Stimulated activated CD4-positive, alpha-beta T cell treated with anti-CD3 and anti-CD28 coated beads, Interleukin-4, amount 100 ng/mL, for 4 hours (primary cell): ENCODE measurements at places on chromosomes 16 and 17.

GRCh38 chr16:85357323-85357722 lies 245.1 kb upstream of the CIBAR2 start:
- no peak for DNase-seq

- DNase-seq, result no peak
Measured at GRCh38 chr16:4892361-4893102, 44.4 kb downstream of the PPL start.

- DNase-seq, result no peak
Measured at GRCh38 chr16:4685776-4686496, 7.4 kb upstream of the NUDT16L1 start.

DNA sequence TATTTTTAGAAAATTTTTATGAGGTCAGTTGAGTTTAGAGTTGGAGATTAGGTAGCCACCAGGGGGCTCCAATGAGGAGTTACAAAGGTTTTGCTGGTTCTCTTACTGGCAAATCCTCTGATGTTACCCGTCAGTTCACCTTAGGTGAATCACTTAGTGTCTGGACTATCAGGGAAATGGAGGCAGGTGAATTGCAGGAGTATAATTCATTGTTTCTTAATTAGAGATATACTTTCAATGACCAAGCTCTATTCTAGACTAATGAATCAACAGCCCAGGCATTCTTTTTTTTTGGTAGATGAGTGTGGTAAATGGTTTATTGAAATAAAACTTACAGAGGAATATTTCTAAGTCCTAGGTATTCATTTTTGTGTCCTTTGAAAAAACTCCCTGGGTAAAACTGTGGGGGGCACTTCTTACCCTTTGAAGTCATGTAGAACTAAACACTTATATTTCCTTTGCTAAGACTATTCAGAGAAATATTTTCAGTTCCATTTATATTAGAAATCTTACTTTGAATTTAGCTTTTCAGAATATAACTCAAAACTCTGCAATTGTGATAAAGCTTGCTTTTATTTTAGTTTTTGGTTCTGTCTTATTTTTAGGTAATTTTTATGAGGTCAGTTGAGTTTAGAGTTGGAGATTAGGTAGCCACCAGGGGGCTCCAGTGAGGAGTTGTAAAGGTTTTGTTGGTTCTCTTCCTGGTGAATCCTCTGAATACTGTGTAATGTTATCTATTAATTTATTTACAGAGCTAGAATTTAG lies 17.7 kb downstream of the PSMD11 start:
- peak; percentile 55 for DNase-seq

DNA sequence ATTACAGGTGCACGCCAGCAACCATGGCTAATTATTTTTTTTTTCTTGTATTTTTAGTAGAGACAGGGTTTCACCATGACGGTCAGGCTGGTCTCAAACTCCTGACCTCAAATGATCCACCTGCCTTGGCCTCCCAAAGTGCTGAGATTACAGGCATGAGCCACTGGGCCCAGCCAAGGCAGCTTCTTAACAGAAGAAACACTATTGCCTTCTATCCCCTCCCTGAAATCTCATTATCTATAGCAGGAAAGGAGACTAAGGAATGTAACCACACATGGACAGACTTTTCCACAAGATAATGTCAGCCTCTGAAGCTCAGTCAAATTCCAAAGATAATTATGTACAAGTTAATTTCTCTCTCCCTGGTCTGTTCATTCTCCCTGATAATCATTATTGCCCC lies 5.7 kb upstream of the ZP2 start:
- no peak for DNase-seq

GRCh38 chr17:1713160-1713877 lies 3.1 kb upstream of the TLCD2 start:
- no peak for DNase-seq

DNA sequence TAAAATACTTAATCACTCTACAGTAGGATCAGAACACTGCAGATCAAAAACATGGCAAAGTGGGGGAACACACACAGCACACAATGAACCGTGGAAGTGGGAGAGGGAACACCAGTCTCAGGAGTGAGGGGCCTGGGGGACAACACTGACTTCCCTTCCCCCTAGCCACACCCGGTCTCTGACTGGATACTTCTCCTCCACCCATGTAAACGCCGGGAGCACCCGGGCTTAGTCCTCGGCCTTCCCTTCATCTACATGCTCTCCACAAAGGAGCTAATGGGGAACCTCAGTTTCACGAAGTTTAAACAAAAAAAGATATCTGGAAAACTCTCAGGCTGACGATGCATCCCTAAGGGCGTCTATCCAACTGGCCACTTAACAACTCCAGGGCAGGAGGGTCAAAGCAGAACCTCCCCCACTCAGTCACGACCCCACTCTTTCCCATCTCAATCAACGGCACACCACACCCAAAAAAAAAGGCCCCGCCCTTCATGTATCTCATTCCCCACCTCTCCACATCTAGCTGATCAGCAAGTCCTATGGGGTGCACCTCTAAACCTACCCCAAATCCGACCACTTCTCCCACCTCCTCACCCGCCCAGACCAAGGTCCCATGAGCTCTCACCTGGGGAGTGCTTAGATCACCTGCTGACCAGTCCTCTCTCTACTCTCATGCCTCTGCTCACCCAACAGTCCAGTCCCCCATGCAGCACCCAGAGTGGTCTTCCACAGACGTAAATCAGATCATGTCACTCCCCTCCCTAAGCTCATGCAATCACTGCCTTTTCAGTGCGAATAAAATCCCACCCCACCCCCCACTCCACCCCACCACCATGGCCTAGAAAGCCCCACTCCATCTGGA lies 7.4 kb downstream of the ZDHHC7 start:
- DNase-seq, result no peak

DNA sequence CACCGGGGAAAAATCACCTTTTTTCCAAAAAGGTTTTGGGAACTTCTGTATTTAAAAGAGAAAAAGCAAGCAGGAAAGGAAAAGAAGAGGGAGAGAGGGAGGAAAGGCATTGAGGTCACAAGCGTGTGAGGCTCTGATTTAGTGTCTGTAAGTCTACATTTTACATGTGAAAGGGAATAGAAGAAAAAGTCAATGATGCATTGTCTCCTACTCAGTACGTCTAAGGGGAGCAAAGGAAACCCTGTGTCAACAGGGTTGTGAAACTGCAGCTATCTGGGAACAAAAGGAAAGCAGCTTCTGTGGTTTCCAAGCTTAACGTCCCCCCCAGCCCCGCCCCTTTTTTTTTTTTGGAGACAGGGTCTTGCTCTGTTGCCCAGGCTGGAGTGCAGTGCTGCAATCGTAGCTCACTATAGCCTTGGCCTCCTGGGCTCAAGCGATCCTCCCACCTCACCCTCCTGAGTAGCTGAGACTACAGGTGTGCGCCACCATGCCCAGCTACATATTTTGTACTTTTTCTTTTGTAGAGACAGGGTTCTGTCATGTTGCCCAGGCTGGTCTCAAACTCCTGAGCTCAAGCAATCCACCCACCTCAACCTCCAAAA lies 1.8 kb upstream of the CDC42EP4 start:
- no peak for DNase-seq

DNA sequence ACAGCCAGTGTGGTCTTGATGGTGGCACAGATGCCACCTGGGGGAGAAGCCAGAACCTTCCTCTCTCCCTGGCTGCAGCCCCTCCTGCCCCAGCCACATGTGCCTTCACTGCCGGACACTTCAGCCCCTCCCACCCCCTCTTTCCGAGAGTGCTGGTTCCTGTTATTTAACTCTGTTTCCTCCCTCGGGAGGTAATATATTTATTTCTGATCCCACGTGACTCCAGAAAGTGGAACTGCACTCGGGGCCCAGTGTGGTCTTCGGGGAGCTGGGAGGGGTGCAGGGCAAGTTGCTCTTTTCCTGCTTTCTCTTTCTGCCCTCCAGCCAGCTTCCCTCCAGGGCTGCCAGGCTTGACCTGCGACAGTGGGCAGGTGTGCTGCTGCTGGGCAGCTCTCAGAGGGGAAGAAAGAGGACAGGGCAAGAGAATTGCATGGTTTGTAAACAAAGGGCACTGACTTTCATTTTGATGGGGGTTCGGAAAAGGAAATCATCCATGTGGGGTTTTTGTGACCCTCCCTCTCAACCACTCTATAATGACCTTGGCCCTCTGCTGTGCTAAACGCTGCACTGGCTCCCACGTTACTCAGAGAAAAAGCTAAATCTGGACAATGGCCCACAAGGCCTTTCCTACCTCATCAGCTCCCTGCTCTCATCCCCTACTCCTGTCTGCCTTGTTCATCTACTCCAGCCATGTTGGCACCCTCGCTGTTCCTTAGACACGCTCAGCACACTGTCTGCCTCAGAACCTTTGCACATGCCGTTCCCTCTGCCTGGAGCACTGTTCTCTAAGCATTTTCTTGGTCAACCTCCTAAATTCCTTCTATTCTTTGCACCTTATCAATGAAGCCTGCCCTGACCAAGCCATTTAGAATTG lies 8.2 kb upstream of the CIITA start:
- DNase-seq, result no peak

DNA sequence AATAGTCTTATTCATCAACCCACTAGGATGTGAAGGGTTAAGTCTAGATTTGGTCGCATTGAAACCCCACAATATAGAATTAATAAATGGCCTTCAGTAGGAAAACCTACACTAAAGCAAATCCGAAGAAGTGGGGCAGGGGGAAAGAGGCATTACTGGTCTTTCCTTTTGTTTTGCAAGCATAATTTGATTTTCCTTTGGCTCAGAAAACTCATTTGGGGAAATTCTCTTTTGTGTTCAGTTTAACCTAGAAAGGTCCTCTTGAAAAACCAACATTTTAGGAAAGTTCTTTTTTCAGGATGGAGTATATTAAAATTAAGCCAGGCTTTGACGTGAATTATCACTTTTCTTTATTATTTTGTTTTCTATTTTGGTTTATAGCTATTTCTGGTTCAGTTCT lies 31.7 kb downstream of the ERCC4 start:
- DNase-seq, result no peak

DNA sequence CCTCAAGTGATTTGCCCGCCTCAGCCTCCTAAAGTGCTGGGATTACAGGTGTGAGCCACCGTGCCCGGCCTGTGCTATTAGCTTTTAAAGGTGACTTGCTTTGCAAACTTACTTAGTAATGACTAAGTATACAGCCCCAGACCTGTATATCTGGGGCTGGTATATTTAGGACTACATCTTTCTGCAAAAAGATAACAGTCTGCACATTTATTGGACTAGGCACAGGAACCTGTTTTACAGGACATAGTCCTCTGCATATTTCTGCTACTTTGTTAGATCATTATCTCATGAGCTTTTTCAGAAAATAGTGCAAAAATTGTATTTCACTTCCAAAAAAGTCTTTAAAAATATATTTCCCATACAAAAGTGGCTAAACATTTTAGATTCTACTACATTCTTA lies 1.3 kb downstream of the KRT24 start:
- no peak for DNase-seq

DNA sequence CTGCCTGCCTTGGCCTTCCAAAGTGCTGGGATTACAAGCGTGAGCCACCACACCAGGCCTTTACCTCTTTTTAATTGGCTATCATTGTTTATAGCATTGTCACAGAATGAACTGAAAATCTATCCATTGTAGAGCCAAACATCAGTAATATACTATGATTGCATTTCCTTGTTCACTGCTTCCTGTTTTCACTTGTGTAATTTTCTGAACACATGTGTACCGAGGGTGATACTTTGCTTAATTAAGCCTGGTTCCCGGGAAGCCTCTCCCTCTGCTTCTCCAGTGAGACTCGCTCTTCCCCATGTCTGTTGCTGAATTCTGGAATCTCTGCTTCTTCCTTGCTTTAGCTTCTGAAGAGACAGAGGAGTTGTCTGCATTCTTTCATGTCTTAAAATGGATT lies 33.1 kb downstream of the POLR3E start:
- no peak for DNase-seq

- DNase-seq, result no peak
Measured at GRCh38 chr16:52817696-52818095, 235.0 kb downstream of the CHD9NB start.

GRCh38 chr17:20159406-20160069 lies 150.4 kb downstream of the SPECC1 start:
- DNase-seq, result no peak

GRCh38 chr16:5865236-5865635 lies 767.6 kb upstream of the EEF2KMT start:
- DNase-seq, result no peak

DNA sequence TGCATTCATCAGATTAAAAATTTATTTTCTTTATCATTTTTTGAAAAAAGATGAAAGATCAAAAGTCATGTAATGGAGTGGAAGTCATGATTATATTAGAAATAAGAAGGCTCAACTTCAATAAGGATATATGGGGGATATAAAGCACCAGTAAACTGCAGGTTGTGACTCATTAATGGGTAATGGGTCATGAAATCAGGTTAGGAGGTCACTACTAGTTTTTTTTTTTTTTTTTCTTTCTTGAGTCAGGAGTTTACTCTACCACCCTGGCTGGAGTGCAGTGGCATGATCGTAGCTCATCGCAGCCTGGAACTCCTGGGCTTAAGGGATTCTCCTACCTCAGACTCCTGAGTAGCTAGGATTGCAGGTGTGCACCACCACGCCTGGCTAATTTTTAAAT lies 14.3 kb downstream of the EFCAB13 start:
- no peak for DNase-seq

DNA sequence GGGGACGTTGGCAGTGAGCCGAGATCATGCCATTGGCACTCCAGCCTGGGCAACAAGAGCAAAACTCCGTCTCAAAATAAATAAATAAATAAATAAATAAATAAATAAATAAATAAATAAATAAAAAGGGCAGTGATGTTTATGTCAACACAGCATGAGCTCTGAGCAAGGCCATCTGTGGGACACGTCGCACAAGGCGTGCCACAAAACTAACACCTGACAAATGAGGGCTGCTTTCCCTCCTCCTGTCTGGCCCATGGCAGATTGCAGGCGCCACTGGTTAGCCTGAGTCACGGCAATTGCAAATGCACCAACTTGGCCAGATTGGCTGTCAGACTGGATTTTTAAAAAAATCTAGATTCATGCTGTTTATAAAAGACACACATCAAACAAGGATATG lies 25.9 kb upstream of the SPNS3 start:
- no peak for DNase-seq
